ENCODE measurements at places on chromosomes 7 and 10.
A peak's percentile ranks its signal among the peaks of the same experiment; 100 is the strongest.

DNA sequence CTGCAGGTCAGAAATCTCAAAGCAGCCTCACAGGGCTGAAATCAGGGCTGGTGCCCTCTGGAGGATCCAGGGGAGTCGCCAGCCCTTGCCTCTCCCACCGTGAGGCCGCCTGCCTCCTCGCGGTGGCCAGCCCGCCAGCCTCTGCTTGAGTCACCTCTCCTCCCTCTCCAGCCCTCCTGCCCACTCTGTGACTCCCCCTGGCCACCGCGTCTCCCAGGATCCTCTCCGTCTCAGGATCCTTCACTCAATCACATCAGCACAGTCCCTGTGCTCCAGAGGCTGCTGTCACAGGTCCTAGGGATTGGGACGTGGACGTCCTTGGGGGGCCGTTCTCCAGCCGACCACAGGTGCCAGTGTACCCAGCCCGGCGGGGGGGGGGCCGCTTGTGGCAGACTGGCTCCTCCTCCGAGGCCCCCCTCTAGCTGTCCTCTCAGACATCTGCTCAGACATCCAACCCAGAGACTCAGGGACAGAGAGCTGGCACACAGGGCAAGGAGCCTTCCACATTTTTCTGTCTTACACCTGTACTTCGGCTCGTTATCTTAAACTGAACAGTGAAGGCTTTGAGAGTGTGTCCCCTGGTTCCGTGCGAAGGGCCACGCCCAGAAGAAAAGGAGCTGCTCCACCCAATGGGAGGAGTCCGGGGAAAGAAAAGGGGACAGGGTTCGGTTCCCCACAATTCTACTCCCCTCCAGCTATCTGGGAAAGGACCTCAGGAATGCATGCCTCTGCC lies 9.4 kb upstream of the PPP2R2D start:
- no peak for DNase-seq

- DNase-seq, result no peak
Measured at GRCh38 chr7:137446025-137446424, 102.5 kb upstream of the PTN start.

DNA sequence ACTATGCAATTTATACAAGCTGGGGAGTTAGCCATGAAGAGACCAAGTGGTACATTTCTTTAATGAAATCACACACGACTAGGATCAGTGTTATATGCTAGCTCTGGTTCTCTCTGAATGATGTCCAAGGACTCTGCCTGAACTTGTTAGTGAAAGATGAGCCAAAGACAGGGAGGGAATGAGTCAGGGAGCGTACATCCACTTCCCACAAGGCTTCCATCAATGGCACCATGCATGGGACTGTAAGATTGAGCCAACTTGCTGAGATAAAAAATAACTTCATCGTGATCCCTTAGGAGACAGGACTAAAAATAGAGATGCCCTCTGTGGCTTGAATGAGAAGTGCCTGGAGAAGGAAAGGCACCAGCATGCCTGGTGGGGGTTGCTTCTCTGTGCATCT lies 629.7 kb downstream of the ACTR3B start:
- DNase-seq, result no peak

DNA sequence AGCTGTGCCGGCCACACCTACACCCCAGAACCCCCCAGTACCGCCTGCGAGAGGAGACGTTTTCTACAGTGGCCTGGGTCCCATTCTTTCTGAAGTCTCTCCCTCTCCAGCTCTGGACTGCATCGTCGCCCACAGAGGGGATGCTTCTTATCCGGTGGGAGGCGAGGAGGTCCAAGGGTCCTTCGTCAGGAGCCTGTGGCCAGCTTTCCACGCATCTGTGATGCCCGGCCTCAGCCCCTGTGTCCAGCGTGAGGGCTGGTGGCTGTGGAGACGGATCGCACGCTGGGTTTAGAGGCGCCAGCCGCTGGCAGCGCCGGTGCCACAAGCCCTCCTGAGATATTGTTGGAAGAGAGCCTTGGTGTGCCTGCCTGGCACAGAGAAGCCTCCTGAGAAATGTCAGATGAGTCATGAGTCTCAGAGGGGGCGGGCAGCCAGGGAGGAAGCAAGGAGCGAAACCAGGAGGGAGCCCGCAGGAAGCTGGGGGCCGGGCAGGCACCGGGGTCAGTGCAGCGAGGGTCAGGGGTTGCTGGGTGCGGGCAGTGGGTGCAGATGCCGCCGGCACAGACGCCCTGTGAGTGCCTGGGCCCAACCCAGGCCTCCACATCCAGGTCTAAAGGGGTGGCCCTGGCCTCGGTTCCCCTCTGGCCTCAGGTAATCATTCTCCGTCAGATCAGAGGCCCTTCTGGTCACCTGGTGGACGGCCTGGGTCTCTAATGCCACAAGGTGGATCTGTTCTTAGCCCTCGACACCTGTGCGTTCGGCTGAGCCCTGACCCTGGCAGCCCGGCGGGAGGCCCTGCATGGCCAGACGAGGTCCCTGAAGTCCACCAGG lies 86.0 kb upstream of the DIP2C start:
- DNase-seq, result peak; percentile 14

DNA sequence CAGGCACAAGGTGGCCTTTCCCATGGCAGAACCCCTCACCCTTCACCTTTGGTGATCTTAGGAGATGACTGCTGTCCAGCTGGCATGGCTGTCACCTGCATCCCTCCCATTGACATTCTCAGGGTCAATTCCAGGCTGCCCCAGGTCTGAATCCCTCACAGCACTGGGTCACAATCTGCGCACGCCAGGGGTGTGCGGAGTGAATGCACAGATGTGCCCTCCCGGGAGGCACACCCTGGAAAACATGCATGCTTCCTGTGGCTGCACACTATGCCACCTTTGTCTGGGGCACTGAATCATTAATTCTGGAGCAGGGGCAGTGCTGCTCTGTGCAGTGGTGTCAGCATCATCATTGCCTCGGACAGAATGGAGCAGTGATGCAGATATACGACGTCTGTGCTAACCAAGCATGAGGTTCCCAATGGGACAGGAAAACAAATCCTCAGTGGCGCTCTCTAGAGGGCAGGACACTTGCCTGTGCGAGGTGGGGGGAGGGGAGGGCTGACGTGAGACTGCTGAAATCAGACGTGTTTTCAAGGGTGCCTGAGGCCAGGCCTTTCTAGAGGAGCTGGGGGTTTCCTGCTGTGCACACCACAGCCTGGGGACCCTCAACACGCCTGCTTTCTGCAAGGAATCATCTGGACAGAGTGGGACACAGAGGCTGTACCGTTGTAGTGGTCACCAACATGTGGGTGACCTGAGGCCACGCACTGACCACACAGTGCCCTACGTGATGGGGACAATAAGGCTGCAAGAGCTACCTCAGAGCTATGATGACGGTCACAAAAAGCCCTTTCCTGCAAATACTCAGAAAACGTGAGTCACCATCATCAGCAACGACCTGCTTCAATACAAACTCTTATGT lies 77.9 kb downstream of the HIPK2 start:
- no peak for DNase-seq

DNA sequence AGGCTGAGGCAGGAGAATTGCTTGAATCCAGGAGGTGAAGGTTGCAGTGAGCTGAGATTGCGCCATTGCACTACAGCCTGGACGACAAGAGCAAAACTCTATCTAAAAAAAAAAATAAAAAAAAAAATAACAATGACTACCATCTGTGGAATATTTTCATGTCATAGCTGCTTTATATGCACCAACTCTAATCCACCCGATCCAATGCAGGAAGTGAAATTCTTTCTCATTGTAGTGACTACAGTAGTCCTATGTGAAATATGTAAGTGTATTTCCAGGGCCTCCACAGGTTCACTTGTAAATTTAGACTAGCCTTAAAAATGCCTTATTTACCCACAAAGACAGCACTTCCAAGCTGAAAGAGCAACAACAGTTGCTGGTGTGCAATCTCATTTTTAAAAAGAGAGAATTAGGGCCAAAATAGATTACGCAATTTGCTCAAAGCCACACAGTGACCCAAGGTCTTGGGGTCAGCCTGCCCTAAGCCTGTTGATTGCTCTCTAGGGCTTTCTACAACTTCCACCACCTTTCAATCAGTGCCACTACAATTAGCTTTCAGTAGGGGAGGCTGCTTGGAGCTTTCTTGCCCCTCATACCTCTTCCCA lies 25.8 kb upstream of the EGFR start:
- DNase-seq, result no peak

- DNase-seq, result no peak
Measured at GRCh38 chr7:130841416-130841815, 107.4 kb upstream of the KLF14 start.
